CD4-positive, alpha-beta T cell treated with Interferon gamma for 1 hour (primary cell): ENCODE measurements at places on chromosomes 12 and 14.

GRCh38 chr12:81146228-81147225 lies 68.6 kb downstream of the ACSS3 start:
- no peak for DNase-seq

DNA sequence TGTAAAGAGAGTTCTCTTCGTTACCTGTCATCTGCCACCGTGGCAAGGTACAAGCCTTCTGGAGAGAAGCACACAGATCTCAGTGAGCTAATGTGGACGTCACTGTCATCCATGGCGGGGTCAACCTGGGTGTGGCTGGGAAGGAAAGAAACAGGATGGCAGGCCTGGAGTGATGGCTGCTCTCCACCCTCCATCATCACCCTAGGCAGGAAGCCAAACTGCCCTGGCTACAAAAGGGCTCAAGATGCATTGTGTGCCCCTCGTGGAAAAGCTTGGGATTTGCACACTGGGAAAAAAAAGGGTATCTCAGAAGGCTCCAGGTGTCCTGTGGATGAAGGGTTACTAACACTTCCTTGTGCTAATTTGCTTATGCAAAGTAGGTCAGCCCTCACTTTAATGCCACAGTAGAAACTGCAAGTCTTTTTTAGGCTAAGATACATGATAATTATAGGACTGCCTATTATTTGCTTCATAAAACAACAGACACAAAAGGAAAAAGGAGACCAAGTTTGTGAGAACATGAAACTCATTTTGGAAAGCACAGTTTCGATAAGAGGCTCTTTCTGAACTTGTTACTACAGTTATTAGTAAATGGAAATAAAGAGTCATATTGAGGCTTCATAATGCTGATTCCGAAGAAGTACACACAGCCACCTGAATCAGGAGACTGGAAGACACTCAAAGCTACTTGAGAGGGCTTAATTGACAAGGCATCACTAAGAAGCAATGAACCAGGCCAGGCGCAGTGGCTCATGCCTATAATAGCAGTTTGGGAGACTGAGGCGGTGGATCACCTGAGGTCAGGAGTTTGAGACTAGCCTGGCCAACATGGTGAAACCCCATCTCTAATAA lies 18.9 kb downstream of the RFC5 start:
- DNase-seq: no peak

DNA sequence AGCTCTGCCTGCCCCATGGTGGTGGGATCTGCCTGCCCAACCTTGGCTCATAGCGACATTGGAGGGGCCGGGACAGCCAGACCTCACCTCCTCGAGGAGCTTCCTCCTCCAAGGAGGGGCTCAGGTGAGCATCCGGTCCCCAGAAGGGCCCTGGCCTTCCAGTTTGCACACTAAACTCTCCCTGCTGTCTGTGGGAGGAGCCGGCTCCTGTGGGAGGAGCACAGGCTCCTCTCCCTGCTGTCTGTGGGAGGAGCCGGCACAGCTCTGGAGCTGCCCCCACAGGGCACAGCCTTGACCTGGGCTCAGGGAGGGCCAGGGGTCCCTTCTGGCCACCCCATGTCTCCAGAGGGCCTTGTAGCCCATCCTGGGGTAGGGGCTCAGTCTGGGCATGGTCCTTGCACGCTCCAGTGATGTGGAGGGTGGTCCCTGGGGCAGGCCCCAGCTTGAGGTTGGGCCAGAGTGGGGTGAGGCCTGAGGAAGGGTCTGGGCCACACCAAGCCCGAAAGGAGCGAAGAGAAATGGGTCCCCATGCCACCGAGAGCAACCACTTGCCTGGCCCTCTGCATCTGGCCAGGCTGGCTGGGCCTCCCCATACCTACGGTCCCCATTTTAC lies 147.5 kb upstream of the C14orf180 start:
- no peak for DNase-seq

GRCh38 chr12:100721169-100721568 lies 73.4 kb upstream of the ANO4 start:
- no peak for DNase-seq

- DNase-seq: no peak
These were observed 92.8 kb upstream of the METAP2 start for GRCh38 chr12:95380997-95381786.

- no peak for DNase-seq
These were observed 249.1 kb upstream of the FAR2 start for GRCh38 chr12:28899951-28900350.

DNA sequence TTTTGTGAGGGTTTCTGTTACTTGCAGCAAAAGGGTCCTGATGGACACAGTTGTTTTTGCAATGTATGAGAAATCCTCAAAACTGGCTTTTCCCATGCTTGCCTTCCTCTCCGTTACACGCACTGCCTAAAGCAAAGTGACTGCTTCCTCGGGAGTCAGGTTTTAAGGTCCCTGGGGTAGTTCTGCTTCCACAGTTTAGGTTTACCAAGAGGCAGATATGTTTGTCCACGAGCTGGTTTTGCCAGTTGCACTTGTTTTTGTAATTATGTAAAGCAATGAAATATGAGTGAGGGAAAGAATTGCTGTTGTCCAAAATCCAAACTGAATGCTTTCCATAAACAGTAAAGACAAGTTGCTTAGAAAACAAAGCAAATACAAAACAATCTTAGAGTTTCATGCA lies 290.7 kb upstream of the AMIGO2 start:
- DNase-seq: no peak

- no peak for DNase-seq
These were observed 224.3 kb upstream of the DCN start for GRCh38 chr12:91406920-91407341.

- peak; percentile 61 for DNase-seq
These were observed 1.2 kb upstream of the SCAF11 start for GRCh38 chr12:45991284-45992249.

DNA sequence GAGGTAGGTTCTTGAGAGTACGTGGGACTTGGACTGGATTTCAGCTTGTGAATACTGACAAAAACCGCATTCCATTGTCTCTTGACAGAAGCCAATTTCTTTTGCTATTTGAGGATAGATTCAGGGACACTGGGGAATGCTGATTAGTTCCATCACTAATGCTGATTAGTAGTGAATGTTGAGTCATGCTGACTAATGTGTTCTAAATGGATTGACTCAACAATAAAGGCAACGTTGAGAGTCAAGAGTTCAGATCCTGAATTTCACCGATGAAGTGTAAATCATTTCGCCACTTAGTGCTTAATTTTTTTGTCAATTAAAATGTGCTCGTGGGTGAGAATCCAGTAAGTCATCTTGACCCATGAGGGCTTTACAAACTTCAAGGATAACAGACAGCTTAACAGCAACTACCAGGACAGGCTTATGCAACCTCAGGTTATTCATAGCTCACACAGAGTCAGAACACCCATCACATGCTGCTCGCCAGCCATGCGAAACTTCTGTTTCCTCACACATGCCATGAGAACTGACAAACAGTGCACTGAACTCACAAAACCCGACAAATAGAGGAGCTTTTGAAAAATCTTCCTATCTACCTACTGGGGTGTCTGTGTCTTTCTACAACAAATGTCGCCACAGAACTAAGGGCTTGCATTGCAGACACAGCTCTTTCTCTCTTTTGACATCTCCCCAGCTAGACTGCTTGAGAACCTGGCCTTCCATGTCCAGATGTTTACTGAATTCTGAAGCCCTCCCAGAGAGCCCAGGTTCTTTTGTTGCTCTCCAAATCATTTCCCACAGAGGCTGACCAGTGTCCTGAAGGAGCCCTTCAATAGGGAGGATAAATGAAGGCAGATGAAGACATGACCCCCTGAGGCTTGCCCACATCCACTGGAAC lies 316.4 kb downstream of the ZFP36L1 start:
- peak; percentile 72 for DNase-seq

- DNase-seq: no peak
These were observed 5.9 kb upstream of the DEGS2 start for GRCh38 chr14:100165376-100165775.

- DNase-seq: no peak
These were observed 3.9 kb downstream of the FLRT2 start for GRCh38 chr14:85533861-85534291.

- no peak for DNase-seq
These were observed 206.6 kb downstream of the CACNA1C start for GRCh38 chr12:2259369-2259768.

- DNase-seq: no peak
These were observed 16.5 kb downstream of the ETNK1 start for GRCh38 chr12:22641353-22642053.

GRCh38 chr12:33529810-33530209 lies 90.2 kb upstream of the SYT10 start:
- no peak for DNase-seq

DNA sequence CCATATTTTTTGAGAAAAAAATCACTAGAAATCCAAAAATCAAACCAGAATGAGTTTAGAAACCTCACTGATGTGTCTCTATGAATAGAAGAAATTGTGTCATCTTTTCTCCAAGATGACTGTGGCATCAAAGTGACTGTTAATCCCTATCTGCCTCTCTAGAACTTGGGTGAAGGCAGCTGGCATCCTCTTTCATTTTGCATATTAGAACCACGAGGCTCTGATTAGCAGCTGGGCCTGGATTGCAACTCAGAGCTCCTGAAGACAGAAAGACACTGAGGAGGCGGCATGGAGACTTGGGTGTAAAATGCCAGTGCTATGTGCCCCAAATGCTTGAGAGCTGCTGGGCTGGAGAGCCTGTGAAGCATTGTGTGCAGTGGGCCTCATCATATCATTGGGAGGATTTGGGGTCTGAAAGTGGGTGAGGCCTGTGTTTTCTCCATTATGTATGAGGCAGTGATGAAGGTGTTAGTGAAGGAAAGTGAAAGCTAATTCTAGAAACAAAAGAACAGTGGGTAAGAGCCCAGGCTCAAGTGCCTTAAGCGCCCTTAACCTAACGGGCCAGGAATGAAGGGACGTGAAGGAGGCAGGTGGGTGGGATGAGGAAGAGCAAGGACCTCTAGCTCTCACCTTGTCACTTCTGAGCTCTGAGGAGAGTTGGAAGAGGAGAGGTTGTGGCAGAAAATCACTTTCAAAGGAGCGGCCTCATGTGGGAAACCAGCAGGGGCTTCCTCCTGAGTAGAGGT lies 26.2 kb downstream of the NKX2-8 start:
- no peak for DNase-seq

GRCh38 chr14:83342590-83342989 lies 1808.9 kb upstream of the SEL1L start:
- DNase-seq: no peak

- DNase-seq: no peak
These were observed 716.8 kb downstream of the LRFN5 start for GRCh38 chr14:42323426-42323825.

DNA sequence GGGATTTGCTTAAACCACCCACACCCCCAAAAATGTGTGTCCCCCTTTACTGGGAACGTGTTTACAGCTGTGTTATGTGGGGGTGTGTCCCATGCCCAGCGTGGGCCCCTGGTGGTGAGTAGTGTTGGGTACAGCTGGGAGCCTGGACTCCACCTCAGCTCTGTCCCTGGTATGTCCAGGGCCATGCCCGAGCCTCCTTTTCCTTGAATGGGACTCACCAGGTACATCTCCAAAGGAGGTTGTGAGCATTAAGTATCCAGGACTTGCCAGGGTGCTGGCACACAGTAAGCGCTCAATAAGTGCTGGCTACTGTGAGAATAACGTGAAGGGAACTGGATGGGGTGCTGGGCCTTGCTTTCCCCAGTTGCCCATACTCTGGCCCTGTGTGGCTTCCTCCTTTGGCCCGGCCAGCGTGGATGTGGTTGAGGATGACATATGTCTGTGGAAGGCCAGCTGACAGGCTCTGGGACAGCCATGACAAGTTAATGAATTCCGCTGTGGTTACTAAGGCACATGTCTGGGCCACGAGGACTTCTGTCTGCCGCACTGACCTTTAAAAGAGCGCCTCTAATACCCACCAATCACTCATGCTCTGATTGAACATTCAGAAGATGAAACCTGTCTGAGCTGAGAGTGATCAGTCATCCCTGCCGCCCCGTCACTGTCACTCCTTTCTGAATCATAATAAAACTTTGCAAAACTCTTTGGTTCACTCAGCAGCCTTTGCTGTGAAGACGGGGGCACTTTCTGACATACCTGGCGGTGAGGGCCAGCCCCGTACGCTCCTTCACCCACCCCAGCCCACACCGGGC lies 74.7 kb downstream of the DIO3 start:
- DNase-seq: no peak

- DNase-seq: no peak
These were observed 861.0 kb downstream of the RPS29 start for GRCh38 chr14:48725051-48725734.

- DNase-seq: no peak
These were observed 37.5 kb upstream of the PTGR2 start for GRCh38 chr14:73814153-73814552.

- no peak for DNase-seq
These were observed 708 bp upstream of the P2RX4 start for GRCh38 chr12:121209221-121209620.

GRCh38 chr12:98587084-98587483 lies 6.4 kb upstream of the SLC25A3 start:
- no peak for DNase-seq

- no peak for DNase-seq
These were observed 16.0 kb upstream of the DIP2B start for GRCh38 chr12:50488801-50489200.
